IMR-90 (cell line): ENCODE measurements at places on chromosomes 7 and 10. TPM values are rescaled to one million over a fixed set of nuclear protein-coding genes. Genes with fewer than 3 reads are reported as not detected.

Gene PRKCQ
- polyA plus RNA-seq = 0.03 TPM in 2 replicates

Gene ARF5
- polyA plus RNA-seq = 274 and 288 TPM in 2 replicates

Gene AEBP1
- polyA plus RNA-seq = 5.5 and 5.7 TPM in 2 replicates

Gene SFMBT2
- polyA plus RNA-seq = 0.53 and 0.70 TPM in 2 replicates

Gene NKX1-2
- polyA plus RNA-seq = not detected in 2 replicates

Gene CPA4
- 287 and 316 TPM in 2 replicates for polyA plus RNA-seq

Gene ZC3HAV1L
- polyA plus RNA-seq = 7.4 and 9.4 TPM in 2 replicates

Gene SPDYE6
- not detected in 2 replicates for polyA plus RNA-seq

Gene CHRM2
- 77.9 and 79.3 TPM in 2 replicates for polyA plus RNA-seq
